ENCODE measurements at places on chromosomes 7 and 10.

GRCh38 chr7:139747662-139748372, 30.0 kb downstream of the HIPK2 start:
- no peak for DNase-seq

DNA sequence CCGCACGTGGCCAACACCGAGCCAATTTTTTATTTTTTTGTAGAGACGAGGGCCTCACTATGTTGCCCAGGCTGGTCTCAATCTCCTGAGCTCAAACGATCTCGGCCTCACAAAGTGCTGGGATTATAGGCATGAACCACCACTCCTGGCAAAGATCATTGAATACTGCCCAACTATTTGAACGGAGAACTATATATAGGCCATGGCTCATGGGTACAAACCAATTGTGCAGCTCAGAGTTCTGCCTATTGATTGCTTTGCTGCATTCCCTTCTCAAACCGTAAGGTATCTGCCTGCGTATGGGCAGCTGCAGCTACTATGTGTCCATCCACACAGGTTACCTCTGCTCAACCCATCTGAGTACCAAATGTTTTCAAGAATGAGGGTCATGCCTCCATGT, 9.7 kb upstream of the SLC25A16 start:
- DNase-seq = no peak

DNA sequence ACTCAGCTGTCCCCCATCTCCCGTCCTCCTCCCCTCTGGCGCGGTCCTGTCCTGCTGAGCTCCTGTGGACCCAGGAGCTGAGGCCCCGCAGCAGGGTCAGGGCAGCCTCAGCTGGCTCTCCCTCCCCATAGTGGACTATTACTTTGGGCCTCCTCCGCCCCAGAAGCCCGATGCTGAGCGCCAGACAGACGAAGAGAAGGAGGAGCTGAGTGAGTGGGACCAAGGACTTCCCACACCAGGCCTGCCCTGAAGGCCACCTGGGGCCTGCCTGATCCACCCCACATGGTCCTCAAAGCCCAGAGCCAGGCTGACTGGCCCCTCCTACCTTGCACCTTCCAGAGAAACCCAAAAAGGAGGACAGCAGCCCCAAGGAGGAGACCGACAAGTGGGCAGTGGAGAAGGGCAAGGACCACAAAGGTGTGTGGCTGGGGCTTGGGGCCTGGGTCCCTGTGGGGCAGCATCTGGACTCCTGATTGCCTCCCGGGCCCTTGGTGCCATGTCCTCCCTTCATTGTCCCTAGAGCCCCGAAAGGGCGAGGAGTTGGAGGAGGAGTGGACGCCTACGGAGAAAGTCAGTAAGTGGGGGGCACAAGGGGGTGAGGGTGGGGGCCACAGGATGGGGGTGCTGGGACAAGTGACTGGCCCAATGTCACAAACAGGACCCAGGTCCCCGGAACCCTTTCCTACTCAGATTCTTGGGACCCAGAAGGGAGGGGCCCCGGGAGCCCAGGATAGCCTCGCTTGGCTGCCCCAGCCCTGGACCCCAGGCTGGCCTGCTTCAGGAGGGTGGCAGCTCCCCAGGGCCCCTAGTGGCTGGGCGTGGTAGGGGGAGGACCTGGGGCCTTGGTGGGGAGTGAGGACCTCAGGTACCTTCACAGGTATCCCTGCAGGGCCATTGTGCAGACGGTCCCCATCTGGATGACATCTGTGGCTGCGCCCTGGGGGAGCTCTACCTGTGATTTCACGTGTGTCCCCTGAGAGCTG, 4.9 kb downstream of the AEBP1 start:
- no peak for DNase-seq

- no peak for DNase-seq
These were observed 305.1 kb downstream of the PTPRN2 start for GRCh38 chr7:158282461-158283001.

- no peak for DNase-seq
These were observed 95.0 kb downstream of the CDCA7L start for GRCh38 chr7:21850531-21851285.

GRCh38 chr7:151432658-151433521, 7.1 kb downstream of the CRYGN start:
- no peak for DNase-seq

- peak; percentile 34 for DNase-seq
These were observed 86.3 kb upstream of the NFE2L3 start for GRCh38 chr7:26065652-26066051.

DNA sequence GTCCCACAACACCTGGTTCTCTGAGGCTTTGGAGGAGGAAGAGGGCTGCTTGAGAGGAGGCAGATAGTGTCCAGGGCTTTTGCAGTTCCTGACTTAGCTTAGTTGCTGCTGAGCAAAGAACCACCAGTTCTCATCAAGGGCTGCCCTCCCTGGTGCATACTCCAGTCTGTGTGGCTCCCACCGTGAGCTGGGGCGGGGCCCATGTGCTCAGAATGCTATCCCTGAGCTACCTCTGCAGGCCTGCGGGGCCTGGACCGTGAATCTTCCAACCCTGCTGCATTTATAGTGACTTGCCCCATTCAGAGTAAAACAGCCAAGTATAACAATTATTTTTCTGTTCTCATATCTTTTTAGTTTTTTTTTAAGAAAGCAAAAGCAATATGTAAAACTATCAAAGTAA, 49.2 kb downstream of the TACR2 start:
- no peak for DNase-seq

DNA sequence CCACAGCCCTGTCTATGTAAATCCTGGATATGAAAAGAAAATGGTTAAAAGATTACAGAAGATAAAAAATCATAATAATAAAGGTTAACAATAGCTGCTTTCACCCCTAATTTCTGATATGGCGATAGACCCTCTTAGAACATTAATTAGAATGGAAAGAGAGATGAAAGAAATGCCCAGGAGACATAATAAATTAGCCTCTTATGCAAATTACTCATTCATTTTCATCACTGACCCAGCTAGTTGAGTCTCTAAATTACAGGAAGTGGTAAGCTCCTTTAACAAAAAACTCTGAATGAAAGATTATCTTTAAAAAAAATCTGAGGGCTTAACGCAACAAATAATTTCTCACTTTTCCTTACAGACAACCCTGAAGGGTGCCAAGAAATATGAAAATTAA, 12.4 kb downstream of the GFRA1 start:
- no peak for DNase-seq

DNA sequence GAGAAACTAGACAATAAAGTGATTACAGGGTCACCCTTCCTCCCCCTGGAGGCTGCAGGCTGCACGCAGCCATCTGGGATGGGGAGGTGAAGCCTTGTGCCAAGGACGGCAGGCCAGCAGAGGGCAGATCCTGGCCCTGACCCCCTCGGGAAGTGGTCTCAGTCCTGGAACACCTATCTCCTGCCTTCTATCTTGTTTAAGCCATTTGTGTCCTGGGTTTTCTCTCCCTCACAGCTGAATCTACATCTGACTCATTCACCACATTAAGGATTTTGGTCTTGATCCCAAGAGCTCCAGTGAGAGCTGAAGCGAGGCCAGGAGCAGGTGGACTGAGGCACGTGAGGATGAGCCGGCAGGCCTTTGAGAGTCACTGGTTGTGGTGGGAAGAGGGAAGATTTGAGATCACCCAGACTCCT, 16.4 kb upstream of the PARP12 start:
- DNase-seq = peak; percentile 55

DNA sequence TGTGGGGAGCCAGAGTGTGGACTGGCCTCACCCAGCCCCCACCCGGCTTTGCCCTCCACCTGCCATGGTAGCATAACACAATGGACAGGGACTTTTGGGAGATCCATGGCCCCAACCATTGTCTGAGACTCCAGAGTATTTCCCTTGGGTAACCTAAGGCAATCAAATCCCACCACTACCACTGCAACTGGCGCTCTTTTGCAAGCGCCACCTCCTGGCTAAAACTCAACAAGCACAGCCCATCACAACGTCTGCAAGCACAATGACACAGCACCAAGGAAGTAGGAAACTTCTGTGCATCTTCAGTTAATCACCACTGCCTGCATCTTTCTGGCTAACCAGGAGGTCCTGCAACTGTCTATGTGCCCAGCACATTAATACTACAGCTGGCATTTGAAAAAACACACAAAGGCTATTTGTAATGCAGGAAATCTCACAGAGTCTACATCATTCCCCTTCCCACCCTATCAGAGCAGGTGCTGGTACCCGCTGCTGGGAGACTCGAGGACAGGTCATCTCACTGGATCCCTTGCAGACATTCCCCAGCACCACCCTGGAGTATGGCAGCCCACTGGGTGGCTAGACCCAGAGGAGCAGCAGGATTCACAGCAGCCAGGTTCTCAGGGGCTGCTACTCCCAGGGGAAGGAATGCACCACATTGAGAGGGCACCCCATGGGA, 27.7 kb downstream of the ANKRD26 start:
- DNase-seq = no peak

DNA sequence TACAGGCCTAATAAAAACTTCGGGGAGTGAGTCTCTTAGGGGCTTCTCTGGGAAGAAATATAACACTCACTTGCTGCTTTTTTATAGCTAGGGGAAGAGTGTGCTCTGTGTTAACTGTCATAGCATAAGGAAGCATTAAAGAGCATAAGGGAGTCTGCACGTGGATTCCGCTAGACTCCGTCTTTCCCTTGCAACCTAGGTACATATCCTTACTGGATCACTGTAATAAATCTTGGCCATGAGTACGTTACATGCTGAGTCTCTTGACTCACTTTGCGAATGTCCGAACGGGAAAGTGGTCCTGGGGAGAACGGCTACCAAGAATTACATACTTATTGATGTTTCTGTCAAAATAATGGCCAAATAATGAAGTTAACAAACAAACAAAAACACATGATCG, 999.1 kb upstream of the MBL2 start:
- no peak for DNase-seq

DNA sequence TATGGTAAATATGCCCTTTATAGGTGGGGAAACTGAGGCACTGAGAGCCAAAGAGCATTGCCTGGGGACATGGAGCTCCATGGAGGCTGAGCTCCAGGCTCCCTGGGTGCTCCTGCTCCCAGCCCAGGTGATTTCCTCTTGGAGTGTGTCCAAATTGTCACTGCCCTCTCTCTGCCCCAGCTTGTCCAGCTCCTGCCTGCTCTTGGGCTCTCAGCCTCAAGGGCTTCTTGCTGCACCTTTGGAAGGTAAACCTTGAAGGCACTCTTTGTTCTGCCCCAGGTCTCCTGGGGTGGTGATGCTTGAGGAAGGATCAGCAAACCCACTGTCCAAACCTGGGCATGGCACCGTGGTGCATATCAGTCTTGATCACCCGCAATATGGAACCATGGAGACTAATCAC, 166.1 kb downstream of the RPS24 start:
- DNase-seq = no peak

GRCh38 chr10:130135676-130136225, 440 bp upstream of the GLRX3 start:
- no peak for DNase-seq

DNA sequence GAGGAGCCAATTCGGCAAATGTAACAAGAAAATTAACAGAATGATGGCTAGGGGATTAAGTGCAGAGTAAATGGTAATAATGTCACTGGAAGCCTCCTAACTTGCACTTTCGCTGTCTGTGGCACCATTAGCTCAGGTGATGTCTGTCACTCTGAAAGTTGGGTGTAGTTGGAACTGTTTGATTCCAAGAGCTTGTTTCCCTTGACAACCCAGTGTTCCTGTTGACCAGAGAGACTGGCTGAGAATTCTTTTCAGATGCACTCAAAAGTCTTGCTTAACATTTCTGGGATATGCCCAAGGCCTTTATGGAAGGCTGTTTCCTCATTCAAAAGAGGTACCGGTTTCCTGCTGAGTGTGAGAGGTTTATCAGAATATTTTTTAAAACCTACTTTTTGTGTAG, 49.6 kb downstream of the PLPP4 start:
- no peak for DNase-seq

GRCh38 chr7:84091318-84091717, 103.3 kb downstream of the SEMA3A start:
- no peak for DNase-seq

Measured in NCI-H524 (cell line).